Amniotic epithelial cell (primary cell): ENCODE measurements at places on chromosomes 3 and 15.

DNA sequence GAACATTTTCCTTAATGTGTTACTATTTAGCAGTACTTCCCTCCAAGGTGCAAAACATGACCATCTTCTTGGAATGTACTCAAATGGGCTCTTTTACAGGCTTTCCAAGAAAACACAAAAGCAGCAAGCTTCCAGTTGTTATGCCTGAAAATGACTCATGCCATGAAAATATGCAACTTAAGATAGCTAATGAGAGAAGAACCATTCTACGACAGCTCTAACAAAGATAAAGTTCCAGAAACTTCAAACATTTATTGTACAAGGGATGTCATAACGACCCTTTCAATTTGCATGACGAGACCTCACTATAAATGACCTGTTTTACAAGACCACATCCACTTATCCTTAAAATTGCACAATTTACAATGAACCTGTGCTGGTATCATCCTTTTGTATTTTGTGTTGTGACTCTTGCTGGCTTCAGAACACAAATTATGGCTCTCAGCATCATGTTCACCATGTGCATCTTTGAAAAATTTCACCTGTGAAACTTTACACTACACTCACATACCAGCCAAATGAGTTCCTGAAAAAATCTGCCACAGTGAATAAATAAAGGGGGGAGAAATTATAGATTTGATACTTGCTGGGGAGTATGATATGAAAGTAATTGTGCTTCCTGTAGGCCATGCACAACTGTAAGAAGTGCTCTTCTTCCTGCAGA is 433.7 kb downstream of the MAGI1 start:
- peak; percentile 93 for DNase-seq

GRCh38 chr3:194274424-194275085 is 76.6 kb downstream of the CPN2 start:
- DNase-seq = peak; percentile 31

GRCh38 chr3:82676356-82677026 is 915.0 kb upstream of the GBE1 start:
- no peak for DNase-seq

DNA sequence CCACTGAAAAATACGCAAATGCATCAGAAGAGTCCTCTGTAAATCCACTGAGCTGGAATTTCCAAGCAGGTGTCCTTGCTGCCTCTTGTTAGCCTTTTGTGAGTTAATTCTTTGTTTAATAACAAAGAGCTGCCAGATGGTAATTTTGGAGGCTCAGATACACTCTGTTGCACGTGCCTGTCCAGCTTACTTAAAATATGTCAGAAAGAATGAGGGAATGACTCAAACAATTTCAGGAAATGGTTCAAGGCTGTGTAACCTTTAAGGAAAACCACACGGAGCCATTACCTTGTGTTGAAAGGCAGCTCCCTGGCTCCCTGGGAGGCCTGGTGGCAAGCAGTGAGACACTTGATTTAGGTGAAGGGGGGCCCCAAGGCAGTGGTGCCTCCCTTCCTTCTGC is 302.2 kb upstream of the CTDSPL start:
- no peak for DNase-seq

DNA sequence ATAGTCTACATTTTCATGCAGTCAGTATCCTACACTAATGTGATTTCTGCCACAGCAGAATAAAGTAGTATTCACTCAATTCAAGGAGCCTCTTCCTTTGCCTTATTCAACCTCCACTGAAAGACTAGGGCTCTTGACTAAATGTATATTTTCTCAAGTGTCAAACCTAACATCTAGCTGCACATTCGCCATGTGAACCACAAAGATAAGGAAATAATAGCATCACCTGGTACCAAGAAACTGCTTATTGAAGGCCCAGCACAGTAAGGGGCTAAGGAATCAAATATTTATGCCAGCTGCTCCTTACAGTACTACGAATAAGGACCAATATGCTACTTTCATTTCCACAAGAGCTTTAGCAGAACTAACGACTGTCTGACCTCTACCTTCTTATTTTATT is 1.3 kb downstream of the SRP14 start:
- DNase-seq = no peak

- no peak for DNase-seq
These were observed 1.9 kb upstream of the DLG1 start for GRCh38 chr3:197300361-197300760.

GRCh38 chr3:52313188-52313773 is 2.8 kb upstream of the DNAH1 start:
- no peak for DNase-seq

- no peak for DNase-seq
These were observed 12.8 kb downstream of the MYZAP start for GRCh38 chr15:57604507-57604906.

DNA sequence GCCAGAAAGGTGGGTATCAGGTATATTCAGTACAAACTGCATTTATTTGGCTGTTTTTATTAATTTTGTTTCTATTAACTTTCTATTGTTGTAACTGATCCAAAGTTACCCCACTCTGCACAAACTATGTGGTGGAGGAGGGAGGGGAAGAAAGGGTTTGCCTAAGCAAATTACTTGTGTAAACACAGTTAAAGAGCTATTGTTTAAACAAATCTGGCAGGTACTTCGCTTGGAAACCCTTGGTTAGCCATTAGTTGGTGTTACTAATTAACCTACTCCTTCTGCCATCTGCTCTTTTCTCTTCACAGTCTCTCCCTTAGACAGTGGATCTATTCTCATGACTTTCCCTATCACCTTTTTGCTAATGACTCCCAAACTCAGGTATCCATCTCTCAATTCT is 328.4 kb upstream of the NECTIN3 start:
- no peak for DNase-seq

DNA sequence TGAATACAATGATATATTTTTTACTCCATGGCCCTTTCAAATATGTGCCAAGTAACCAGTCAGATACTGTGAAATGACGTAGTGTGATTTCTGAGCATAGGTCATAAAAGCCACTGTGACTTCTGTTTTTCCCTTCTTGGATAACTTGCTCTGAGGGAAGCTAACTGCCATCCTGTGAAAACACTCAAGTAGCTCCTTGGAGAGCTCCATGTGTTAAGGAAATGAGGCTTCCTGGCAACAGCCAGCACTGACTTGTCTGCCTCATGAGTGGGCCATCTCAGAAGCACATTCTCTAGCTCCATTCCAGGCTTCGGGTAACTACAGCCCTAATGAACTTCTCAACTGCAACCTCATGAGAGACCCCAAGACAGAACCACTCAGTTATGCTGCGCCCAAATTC is 9.5 kb upstream of the CCDC80 start:
- no peak for DNase-seq

DNA sequence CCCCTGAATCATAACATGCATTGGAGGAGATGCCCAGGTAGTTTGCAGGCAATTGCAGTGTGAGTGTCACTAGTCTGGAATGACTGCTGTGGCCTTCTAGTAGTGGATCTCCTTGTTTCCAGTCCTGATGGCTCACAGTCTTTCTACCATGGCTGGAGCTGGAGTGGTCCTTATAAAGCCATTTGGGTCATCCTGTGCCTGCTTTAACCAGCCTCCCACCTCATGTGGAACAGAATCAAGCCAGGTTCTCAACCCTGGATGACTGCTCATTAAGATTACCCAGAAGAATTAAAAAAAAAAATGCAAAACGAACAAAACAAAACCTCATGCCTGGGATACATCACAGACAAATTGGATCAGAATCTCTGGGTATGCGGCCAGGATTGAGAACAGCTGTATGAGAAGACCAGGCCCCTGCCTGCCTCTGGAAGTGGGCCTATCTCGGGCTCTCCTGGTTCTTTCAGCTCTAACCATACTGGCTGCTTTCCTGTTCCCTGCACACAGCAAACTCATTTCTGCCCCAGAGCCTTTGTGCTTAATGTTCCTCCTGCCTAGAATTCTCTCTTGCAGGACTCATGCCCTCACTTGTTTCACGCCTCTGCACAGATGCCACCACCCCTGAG is 96.4 kb downstream of the ITPR1 start:
- DNase-seq = no peak

GRCh38 chr15:95929232-95929846 is 401.2 kb upstream of the NR2F2 start:
- peak; percentile 84 for DNase-seq

DNA sequence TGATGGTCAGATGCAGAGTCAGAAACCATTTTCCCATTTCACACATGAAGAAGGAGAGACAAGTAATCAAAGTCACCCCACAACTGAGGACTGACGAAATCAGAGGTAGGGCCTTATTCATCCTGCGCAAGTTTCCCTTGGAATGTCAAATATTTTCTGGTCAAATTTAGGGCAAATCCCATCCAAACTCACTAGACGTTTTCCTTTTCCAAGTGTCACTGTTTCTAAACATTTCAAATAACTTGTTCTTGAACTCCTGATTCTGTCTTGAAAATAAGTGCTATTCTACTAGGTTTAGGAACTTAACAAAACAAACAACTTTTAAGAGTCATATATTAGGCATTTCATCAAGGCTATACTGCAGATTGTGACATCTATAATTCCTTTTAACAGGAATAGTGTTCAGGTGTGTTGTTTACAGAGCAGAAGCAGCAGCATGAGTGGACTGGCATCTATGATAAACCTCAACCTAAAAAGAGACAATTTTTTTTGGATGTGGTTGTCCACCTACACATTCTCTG is 40.7 kb downstream of the SUMF1 start:
- DNase-seq = no peak

- peak; percentile 30 for DNase-seq
These were observed 15.5 kb downstream of the SLC25A26 start for GRCh38 chr3:66236281-66236680.

- peak; percentile 13 for DNase-seq
These were observed 744 bp upstream of the ALDH1A2 start for GRCh38 chr15:58066042-58066867.

DNA sequence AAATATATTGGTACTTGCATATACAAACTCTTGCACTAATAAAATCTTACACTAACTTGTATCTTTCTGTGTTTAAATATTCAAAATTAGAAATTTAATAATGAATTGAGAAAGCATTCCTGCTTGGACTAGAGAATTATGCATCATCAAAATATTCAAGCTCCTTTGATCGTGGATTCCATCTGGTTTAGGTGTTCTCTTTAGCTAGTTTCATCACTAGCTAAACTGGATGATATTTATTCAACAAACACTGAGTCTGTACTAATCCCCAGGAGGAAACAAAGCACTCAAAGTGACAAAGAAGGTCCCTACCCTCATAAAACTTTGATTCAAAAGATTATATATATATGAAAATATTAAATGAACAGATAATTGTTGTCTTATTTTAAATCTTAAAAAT is 1360.9 kb upstream of the ALCAM start:
- peak; percentile 20 for DNase-seq

DNA sequence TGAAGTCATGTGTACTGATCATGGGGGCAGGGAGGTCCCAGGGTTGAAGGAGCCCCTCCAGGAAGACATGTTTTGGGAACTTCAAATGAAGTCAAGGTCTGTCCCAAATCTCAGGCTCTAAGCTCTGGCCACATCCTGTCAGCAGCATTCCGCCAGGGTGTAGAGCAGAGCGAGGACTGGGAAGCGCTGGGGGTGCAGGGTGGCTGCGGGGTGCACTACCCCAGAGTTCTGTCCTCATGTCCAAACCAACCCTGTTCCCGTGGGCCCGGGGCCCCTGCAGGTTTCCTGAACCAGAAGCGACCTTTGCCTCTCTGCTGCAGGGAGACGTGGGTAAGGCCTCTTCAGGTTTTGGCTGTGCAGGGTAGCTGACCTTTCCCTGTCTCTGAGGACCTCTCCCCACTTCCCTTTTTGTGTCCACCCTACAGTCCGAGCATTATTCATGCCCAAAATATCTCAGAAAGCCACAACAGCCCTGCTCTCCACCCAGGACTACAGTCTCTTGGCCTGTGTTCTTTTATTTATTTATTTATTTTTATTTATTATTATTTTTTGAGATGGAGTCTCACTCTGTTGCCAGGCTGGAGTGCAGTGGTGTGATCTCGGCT is 26.6 kb upstream of the FLNB start:
- no peak for DNase-seq

DNA sequence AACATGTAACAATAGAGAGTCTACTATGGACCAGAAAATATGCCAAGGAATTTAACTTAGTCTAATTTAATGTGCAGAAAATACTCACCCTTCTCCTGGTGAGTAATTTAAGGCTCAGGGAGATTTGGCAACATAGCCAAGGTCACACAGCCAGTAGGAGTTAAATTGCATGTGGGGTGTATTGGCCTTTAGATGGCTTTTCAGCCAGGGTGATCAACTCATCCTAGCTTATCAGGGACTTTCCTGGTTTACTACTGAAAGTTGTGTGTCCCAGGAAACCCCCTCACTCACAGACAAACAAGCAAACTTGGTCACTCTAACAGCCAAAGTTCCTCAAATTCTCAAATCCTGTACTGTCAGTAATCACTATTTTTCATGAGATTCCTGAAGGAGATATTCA is 2.6 kb upstream of the SLC9A9 start:
- DNase-seq = peak; percentile 32

- DNase-seq = no peak
These were observed 43.0 kb upstream of the SLC41A3 start for GRCh38 chr3:126126811-126127431.

DNA sequence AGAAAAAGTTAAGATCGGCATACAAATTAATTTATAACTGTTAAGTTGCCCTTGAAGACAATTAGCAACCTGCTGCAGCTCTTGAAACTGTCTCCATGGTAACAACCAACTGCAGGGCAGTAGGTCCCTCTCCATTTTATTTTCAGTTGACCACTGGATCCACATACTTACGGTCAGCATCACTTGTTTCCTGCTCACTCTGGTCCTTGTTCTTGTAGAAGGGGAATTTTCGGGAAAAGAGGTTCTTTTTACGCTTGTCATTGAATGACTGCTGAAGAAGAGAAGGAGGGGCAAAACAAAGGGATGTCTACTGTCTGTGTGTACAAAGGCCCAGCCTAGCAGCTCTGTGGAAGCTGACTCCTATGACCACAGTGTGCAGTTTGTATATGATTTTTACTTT is 46.8 kb upstream of the MELTF start:
- no peak for DNase-seq

DNA sequence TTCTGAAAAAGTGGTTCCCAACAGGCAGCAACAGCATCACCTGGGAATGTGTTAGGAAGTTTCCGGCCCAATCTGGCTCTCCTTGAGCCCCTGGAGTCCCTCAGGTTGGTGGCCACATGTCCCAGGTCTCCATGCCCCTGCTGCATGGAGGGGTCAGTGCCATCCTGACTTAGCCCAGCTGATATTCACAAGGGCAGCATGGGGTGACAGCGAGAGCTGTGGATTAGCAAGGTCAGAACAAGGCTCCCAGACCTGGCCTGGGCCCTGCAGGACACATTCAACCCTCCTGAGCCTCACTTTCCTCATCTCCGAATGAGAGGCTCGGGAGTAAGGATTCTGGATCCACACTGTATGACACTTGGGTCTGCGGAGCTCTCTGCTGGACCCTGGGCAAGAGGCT is 243.8 kb upstream of the TLE3 start:
- no peak for DNase-seq

DNA sequence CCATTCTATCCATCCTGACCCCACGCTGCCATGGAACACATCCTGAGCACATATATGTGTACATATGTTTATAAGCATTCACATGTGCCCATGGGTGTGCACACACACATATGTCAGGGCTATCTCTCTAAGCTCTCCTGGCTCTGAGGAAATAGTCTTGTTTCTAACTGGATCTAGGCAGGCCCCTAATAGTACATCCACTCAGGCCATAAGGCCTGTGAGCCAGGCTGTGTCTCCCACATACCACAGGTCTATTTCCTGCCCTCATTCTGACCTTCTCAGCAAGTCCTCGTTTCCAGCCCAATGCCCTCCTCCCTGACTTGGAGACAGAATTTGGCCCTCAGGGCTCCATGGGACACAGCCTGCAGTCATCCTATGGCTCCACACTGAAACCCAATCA is 284.8 kb upstream of the CTNNB1 start:
- DNase-seq = no peak
